ENCODE measurements at places on chromosomes 1 and 21.
A peak's percentile ranks its signal among the peaks of the same experiment; 100 is the strongest.

DNA sequence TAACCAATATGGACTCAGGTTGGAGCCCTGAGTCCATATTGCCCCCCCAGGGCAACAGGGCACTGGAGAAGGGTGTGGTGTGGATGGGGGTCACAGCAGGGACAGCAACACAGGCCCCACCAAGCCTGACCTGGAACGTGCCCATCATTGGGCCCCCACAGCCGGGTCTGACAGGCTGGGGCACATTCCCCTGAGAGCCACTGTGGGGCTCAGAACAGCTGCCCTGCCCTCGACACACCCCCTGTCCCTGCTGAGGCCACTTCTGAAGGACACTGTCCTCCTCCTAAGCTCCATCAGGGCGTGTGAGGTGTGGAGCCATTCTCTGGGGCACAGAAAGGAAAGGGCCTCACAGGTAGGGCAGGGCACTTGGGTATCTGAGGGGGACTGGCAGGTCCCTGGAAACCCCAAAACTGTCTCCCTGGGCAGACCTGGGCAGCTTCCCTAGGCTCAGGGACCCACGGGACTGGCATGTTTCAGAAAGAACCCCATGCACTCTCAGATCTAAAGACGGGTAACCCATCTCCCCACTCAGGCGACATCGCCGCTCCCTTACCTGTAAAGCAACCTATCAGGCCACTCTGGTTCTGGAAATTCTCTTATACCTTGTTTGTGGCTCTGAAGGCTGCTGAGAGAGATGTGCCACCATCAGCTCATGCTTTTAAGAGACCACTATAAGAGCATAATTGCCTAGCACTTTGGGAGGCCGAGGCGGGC lies 95.5 kb downstream of the DMRTB1 start:
- DNase-seq, result peak; percentile 4

GRCh38 chr1:86396498-86396890 lies 371 bp upstream of the ODF2L start:
- peak; percentile 32 for DNase-seq

DNA sequence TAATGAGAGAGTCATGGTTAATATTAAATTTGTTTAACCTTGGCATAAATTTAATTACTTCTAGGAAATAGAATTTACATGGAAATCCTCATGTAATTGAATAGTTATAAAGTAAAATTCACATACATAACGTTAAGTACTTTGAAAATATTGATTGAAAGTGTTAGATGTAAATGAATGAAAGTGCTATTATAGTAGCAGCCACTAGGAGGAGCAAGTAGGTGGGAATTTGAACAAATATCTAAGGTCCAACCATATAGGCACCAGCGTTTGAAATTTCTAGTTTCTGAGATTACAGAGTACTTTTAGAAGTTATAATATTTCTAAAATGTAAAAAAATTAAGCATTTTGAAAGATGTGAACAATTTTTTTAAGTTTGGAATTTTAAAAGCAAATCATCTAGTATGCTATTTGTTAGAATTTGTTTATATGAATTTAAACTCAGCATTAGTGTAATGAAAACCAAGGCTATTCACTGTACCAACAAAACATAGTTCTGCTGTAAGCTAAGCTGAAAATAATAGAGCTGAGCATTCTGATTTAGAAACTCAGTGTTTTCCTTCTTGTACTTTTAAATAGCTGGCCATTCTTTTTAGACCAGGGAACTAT lies 3.3 kb downstream of the B3GALT2 start:
- no peak for DNase-seq

DNA sequence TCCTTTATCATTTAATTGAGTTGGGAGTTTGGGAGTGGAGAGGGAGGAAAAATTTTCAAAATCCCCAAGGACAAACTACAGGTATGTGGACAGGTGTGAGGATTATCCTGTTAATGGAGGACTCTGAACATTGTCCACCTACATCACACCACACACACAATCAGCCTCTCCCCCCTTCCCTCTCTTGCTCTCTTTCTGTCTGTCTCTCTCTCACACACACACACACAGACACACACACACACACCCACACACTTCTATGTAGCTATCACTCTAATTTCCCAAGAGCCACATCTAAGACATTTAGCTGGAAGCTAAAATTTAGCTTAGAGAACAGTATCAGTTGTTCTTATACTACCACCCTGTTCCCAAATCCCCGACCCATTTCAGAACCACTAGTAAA lies 1.5 kb downstream of the S100A8 start:
- no peak for DNase-seq

DNA sequence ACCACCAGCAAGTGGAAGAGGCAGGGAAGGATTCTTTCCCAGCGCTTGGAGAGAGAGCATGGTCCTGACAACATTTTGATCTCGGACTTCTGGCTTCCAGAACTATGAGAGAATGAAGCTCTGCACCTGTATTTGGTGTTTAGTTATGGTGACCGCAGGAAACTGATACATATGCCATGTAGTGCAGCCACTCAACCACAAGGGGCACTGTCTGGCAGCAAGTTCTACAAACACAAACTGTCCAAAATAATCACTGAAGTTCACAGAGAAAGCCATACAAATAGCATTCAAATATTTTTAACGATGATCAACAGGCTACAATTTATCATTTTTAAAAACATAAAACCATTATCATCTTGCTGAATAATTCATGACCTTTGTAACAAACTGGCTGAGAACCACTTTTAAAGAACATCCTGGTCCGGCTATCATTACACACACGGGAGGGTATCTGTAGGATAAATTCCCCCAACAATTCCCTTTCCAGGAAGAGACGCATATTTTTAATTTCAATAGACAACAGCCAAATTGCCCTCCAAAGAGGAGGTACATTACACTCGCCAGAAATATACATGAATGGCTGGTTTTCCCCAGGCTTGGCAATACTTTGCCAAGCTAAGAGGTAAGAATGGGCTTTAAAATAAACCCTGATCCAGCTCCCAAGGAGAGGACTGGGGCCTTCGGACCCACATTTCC lies 9.2 kb upstream of the CBR3 start:
- peak; percentile 75 for DNase-seq

GRCh38 chr21:18403735-18404450 lies at the start of gene TMPRSS15:
Gene TMPRSS15, minus strand, starts transcription at chr21:18403785. Its CDS starts 163 bp downstream, at chr21:18403622.
- no peak for DNase-seq

DNA sequence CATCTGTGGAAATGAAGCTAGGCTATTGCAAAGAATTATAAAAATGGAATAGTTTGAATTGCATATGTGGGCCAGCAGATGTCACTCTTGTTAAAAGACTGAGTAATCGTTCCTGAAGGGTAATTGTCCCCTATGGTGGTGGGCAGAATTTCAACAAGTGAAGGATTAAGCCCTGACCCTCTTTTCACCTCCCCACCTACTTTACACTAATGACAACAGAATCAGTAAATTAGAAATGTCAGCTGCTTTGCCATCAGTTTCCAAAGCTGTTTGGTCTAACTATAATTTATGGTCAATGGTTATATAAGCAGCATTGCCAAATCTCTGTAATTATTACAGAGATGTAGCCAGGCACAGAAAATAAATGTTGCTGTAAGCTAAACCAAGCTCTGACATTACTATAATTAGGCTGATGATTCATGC lies 898.6 kb downstream of the AMY1C start:
- DNase-seq, result no peak

GRCh38 chr1:53073287-53073686 lies 11.3 kb downstream of the PODN start:
- no peak for DNase-seq

- DNase-seq, result no peak
Observed at GRCh38 chr1:226304291-226304955, 4.5 kb downstream of the LIN9 start.
